ENCODE measurements at places on chromosomes 13 and 19. TPM values are rescaled to one million over a fixed set of nuclear protein-coding genes. Genes with fewer than 3 reads are reported as not detected.

The FXYD1 gene
- not detected for total RNA-seq

The TNFSF9 gene
- 10.9 TPM for total RNA-seq

The PROSER1 gene
- total RNA-seq, result 9.6 TPM

The ETV2 gene
- 0.40 TPM for total RNA-seq

The FPR1 gene
- not detected for total RNA-seq

The RCBTB2 gene
- 5.0 TPM for total RNA-seq

The ZNF723 gene
- not detected for total RNA-seq

DNA sequence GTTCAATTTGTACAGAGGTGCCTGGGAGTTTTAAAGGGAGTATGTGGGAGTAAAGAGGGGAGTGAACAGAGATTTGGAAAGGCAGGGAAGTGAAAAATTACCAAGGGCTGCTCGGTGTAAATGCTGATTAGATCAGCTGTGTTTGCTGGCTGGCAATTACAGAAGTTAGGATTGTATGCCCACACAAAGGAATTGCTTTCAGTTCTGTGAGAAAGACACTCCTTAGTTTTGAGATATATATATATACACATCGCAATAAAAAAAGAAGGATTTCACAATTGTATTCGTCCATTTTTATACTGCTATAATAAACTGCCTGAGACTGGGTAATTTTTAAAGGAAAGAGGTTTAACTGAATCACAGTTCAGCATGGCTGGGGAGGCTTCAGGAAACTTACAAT lies 196.3 kb downstream of the SLITRK5 start:
- no peak for DNase-seq

DNA sequence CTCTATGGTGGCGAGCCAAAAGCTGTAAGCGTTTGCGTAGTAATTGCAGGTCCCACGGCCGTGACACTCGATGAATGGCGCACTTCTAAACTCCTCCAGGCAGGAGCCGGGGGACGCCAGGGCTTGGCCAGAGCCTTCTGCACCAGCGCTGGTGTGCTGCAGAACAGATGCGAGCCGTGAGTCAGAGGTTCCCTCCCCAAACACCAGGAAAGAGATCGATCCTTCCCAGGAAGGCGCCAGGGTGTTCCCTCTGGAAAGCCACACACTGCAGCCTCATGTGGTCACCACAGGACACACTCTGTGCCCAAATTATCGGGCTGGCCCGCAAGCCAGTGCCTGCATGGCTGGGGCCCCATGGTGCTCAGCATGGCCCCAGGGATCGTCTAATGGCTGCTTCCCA lies 154.6 kb downstream of the COL4A1 start:
- DNase-seq, result no peak

DNA sequence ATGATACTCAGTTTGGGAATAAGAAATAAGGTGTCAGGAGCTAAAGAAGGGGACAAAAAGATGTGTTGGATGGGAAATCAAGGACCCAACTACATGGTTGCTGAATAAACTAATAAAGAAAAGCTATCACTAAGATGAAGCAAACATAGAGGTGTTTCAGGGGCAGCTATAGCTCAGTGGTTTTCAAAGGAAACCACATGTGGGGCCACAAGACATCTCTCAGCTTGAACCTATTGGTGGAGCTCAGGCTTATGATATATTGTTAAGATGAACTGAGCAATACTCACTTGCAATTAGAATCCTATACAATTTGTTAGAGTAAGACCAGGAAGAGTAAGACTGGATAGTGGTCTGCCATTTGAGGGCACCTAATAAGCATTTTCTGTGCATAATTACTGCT lies 45.1 kb upstream of the SPRY2 start:
- no peak for DNase-seq

GRCh38 chr13:109785141-109785891 lies 1.1 kb downstream of the IRS2 start:
- peak; percentile 55 for DNase-seq

DNA sequence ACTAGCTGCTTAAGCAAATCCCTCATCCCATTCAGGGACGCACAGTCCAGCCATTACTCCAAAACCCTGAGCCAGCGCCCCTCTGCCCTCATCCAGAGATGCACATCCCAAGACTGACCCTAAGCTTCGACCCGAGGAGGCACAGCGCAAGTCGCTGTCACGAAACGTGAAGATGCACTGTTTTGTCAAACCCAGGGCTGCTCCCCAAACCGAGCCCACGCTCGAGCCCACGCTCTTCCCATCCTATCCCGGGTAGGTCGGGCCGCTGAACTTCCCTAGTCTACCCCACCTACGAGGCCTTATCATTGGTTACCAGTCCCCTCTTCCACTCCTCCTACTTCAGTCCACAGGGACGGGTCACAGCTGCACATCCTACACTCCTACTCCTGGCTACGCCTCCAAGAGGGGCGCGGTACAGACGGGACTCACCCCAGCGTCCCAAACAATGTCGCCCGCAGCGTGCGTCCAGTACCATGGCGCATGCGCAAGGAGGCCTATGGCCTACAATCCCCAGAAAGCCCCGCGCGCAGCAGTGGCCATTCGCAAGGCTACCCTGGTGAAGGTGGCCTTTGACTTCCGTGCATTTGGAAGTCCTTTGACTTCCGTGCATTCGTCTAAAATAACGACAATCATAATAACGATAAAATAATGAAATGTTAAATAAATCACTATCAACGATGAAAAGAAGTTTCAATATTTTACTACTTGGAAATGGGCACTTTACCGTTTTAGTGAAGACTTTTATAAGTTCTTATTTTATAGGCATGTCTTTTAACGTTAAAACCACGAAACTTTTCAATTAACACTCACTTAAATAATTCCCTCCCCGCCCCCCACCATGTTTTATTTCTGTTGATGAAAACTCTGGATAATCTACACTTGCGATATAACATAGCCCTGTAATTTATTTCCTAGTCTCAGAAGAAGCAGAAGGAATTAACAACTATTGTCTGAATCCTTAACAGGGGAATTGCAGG lies at the start of gene ZNF285:
ZNF285 (minus strand) TSS at position 470 of the 977 bp plus-strand sequence. CDS start 4,395 bp downstream, outside the sequence.
- peak; percentile 91 for DNase-seq

GRCh38 chr19:30785458-30786137 lies 413.4 kb downstream of the ZNF536 start:
- no peak for DNase-seq

DNA sequence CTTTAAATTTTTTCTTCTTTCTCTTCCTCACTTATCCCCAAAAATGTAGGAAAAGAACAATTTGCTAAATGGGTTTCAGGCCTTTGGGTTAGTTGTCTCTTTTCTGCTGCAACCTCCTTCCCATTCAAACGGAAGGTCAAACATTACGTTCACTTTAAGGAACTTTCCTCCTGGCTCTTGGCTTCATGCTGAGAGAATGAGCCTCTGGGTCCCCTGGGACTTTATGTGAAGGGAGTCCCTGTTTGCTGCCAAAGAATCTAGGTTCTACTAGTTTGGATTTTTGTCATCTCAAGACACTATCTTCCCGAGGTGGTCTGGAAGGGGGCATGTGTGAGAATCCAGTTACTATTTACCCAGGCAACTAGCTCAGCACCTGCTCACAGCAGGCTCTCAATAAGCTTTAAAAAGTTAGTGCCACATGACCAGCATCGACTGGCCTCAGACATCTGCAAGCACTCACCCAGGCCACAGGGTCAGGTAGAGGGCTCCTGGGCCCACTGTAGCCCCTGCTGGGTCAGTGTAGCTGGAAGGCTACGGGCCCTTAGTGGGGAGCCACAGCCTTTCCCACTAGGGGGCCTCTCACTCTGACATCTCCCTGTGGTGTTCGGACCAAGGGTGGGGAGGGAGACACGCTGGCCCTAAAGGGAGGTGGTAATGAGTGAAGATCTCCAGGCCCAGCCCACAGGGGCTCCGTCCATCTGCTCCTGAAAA lies 40.5 kb downstream of the FAM124A start:
- DNase-seq, result peak; percentile 55

GRCh38 chr19:3503036-3503572 lies 2.6 kb upstream of the DOHH start:
- DNase-seq, result no peak

GRCh38 chr19:10782795-10783194 lies 53.2 kb downstream of the TMED1 start:
- no peak for DNase-seq

Data from SK-MEL-5 (cell line).